ENCODE measurements at places on chromosomes 11 and 22. TPM values are rescaled to one million over a fixed set of nuclear protein-coding genes. Genes with fewer than 3 reads are reported as not detected.

DNA sequence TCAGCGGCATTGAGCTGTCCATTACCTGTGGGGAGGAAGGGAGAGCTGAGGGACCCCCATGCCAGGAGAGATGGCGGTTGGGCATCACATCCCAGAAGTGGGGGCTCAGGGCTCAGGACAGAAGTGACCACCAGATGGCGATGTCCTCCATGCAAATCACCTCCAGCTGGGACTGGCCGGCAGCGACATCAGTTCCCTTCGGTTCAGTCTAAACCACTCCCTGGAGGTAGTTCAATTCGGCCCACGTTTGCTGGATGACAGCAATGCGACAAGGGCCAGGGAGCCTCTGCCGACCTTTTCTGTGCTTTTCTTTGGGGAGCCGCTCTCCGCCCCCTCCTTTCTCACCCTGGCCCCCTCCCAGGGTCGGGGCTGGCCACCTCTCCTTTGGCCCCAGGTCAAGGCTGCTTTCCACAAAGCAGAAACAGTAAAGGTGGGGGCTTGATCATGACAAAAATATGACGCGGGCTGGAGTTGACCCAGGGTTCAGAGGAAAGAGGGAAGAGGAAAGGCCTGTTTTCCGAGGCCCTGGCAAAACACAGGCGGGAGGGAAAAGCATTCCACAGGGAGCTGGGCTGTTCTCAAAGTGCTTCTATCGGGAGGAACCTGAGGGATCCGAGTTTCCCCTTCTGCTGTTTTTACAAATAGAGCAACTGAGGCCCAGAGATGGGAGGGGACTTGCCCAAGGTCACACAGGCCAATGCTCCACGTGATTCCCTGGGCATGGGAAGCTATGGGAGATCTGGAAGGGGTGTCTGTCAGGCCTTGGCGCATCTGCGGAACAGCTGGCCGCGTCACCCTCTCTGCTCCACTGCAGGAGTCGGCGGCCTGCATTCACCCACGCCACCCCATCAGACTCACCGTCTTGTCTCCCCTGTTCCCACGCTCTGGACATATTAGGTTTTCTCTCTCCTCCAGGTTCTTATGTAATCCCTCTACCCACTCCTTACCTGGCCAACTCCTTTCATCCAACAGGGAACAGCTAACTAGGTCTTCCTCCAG is 54.7 kb downstream of the FBXO7 start:
- peak; percentile 66 for DNase-seq

Gene TLCD5
- polyA plus RNA-seq: not detected

Gene AQP11
- not detected for polyA plus RNA-seq

Gene C11orf91
- polyA plus RNA-seq: not detected

Gene KCTD14
- polyA plus RNA-seq: 0.14 TPM

- DNase-seq: no peak
These were observed 720 bp upstream of the MED17 start for GRCh38 chr11:93783362-93783761.

Gene CCDC134
- polyA plus RNA-seq: 4.9 TPM

DNA sequence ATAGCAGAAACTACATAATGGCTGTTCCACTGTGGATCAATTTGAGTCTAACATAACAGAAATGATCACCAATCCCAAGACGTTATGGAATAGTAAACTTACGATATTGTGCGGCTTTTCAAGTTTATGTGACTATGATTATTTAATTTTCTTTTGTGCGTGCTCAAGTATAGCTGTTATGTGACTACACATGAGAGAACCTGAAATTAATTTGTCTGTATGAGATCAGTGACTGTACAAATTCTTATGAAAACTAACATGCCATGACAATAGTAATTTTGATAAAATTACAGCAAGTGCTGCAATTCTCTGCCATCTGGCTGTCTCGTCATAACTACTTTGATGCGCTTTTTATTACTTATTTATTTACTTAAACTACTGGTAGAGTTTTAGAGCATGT is 343.2 kb downstream of the DCDC1 start:
- DNase-seq: no peak

Gene LRRC32
- not detected for polyA plus RNA-seq

GRCh38 chr11:70778883-70779282 is 380.6 kb downstream of the CTTN start:
- no peak for DNase-seq

DNA sequence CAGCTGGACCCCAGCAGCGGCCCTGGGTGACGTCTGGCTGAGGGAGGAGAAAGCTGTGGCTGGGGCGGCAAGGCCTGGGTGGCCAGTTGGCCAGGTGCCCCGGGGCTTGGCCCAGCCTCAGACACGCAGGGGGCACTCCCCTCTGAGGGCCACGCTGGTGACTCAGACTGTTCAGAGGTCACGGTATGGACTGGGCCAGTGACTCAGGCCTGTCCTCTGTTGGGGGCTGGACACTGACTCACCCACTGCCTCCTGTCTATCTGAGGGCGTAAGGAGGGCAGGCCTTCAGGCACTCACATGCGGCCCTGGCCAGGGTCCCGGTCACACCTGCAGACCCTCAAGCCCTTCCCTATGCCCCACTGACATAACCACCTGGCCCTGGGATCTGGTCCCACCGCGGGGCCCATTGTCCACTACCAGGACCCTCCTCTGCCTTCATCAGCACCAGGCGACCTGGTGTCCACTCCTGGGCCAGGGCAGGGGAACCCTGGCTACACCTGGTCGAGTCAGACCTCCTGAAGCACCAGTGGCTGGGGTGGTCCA is 3.7 kb upstream of the MUC5AC start:
- peak; percentile 1 for DNase-seq

Gene PATE1
- not detected for polyA plus RNA-seq

Gene NXPE1
- not detected for polyA plus RNA-seq

GRCh38 chr22:20031732-20032406 is 11.0 kb downstream of the TANGO2 start:
- no peak for DNase-seq

- DNase-seq: no peak
These were observed 128.3 kb downstream of the TEAD1 start for GRCh38 chr11:12802418-12803085.

GRCh38 chr11:18790883-18791206 is 753 bp downstream of the PTPN5 start:
- DNase-seq: no peak

- no peak for DNase-seq
These were observed 303.0 kb upstream of the PITPNB start for GRCh38 chr22:28222052-28222451.

Gene OR10A2
- polyA plus RNA-seq: not detected

DNA sequence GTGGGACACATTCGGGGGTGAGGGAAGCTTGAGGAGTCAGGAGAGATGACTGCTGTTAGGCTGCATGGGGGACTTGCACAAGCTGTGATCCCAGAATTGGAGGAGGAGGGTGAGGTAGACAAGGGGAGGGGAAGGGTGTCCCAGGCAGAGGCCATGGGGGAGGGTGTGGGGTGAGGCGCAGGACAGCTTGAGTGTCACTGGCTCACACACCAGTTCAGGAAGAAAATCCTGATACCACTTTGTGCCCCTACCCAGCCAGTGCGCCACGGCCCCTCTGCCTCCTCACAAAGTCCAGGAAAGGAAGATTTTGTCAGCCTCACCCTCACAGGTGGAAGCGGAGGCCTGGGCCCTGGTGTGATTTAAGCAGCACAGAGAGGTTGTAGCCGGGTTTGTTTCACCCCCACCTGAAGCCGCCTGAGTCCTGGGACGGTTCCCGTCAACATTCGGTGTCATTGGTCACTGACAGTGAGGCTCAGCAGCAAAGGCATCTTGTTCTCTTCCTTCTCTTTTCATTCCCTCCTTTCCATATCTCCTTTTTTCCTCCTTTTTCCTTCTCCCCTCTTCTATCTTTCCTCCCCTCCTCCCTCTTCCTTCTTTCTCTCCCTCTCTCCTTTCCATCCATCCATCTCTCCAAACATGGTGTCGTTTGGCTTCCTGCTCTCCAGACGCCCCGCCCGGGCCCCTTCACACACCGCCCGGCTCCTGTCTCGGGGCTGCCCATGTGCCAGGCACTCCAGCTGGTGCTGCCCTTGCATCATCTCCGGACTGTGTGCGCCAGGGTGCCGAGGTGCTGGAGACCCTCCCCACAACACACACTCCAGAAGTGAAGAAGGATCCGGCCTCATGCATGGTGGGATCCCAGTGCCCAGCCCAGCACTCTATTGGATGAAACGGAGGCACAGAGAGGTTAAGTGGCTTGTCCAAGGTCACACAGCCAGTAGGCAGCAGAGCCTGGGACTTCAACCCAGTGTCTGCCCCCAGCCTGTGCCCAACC is 89.3 kb downstream of the MPPED1 start:
- no peak for DNase-seq

Gene FAM180B
- not detected for polyA plus RNA-seq

DNA sequence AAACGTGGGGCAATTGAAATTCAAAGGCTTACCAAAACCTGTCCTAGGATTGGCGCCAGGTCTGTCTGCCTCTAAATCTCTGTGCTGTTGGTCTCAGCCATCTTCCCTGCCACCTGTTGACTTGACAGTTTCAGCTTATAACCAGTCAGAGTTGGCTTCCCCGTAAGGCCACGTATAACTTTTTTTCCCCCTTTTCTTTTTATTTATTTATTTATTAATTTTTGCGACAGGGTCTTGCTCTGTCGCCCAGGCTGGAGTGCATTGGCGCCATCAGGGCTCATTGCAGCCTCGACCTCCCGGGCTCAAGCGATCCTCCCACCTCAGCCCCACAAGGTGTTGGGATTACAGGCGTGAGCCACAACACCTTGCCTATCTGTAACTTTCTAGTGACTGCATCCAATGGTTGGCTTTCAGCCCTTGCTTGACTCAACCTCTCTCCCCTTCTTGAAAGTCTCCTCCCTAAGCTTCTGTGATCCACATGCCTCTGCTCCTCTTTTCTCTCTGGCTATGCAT is 1.4 kb upstream of the SYVN1 start:
- no peak for DNase-seq

Gene LRRC56
- 0.09 TPM for polyA plus RNA-seq

Gene SLN
- polyA plus RNA-seq: not detected

Gene THOC5
- polyA plus RNA-seq: 19.6 TPM

Gene MS4A12
- polyA plus RNA-seq: not detected

GRCh38 chr11:134530636-134531326 is 118.7 kb upstream of the B3GAT1 start:
- no peak for DNase-seq

DNA sequence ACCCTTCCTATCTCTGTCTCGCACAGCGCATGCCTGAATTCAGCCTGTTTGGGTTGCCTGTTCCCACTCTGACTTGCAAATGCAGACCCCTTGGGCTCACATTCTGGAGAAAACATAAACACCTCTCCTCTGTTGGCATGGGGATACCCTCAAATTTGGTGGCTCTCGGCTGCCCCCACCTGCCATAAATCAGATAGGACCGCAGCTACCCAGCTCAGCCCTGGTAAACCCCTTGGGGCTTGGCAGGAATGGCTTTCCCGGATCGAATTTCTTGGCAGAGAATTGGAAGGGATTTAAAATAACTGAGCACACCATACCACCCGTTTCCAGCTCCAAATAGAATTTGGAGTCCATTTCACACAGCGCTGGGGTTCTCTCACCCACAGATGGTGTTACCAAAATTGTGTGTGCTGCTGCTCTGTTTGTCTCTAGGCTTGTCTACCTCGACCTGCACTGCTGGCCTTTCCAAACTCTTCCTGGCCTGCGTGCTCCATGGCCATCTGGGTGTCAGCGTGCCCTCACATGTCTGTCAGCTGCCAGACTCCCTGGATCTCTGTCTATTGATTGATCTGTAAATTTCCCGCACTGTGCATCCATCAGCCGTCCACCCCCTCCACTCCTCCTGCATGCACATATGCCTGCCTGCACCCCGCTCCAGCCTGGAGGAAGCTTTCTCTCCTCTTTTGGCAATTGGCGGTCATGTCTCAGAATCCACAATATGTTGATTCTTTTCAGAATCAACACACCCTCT is 134.0 kb downstream of the NTM start:
- no peak for DNase-seq

GRCh38 chr22:49532869-49533802 is 294.5 kb downstream of the BRD1 start:
- DNase-seq: no peak

Gene C1QTNF5
- polyA plus RNA-seq: not detected

Gene OSM
- 48.0 TPM for polyA plus RNA-seq

DNA sequence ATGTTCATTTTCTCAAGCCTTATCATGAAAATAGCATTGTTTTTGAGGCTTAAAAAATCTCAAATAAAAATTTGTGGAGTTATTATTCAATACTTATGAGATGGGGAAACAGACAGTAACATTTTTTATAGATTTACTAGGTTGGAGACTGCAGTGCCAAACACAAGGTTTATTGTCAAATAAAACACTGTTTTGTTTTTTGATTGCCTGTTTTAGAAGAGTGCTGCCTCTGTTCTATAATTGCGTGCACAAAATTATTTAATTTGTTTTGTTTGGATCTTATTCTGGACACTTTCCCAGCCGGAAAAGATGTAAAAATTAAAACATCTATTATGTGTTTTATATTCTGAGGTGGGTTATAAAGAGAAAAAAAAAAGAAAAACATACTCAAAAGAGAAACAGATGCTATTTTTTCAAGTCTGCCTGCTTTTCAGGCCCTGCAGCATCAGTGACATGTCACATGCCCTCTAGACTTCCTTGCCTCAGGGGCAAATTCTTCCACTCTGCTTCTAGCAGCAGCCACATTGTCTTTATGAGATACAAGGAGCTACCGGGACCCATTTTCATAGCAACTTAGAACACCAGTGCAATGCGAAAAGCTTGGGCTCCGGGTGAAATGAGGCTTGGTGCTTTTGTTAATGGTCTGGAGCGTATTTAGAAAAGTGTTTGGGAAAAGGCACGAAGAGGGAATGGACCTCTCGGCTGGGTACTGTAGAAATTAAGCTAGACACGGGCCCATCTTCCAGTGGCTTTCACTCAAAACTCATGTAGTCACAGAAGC is 77.5 kb downstream of the EFCAB6 start:
- no peak for DNase-seq

- DNase-seq: no peak
These were observed 1.0 kb downstream of the PIDD1 start for GRCh38 chr11:803770-804598.

GRCh38 chr11:104705490-104706190 is 192.6 kb downstream of the CASP12 start:
- DNase-seq: peak; percentile 74

DNA sequence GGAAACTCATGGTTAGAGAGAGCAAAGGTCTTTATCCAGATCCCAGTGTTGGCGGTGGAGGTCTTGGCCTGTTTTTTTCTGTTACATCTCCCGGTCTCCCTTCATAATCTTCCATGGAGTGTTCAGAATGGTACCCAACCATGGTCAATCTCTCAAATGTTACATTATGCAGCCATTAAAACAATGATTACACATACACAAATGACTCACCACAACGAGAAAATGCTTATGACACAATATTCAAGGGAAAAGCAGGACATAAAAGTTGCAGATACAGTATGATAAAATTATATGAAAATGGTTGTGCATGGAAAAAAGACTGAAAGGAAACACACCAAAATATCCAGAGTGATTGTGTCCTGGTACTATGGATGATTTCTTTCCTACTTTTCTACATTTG is 17.8 kb upstream of the CSNK1E start:
- peak; percentile 25 for DNase-seq

DNA sequence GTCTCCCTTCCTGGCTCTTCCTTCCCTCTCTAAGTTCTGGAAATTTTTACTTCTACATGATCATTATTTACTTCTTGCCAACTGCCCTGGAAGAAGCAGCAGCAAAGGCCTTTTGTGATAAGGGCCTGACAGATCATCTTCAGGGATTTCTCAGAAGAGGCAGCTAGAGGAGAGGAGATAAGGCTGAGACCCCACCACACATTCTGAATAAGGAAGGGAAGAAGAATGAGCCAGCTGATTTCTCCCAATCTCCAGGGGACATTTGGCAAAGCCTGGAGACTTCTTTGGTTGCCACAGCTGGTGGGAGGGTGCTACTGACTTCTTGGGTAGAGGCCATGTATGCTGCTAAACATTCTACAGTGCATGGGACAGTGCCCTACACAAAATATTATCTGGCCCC is 122.4 kb upstream of the OR9Q1 start:
- DNase-seq: no peak

Gene GRIK4
- polyA plus RNA-seq: not detected

Measured in CD14-positive monocyte (primary cell).